Amniotic stem cell (primary cell): ENCODE measurements at places on chromosomes 2 and 18.

DNA sequence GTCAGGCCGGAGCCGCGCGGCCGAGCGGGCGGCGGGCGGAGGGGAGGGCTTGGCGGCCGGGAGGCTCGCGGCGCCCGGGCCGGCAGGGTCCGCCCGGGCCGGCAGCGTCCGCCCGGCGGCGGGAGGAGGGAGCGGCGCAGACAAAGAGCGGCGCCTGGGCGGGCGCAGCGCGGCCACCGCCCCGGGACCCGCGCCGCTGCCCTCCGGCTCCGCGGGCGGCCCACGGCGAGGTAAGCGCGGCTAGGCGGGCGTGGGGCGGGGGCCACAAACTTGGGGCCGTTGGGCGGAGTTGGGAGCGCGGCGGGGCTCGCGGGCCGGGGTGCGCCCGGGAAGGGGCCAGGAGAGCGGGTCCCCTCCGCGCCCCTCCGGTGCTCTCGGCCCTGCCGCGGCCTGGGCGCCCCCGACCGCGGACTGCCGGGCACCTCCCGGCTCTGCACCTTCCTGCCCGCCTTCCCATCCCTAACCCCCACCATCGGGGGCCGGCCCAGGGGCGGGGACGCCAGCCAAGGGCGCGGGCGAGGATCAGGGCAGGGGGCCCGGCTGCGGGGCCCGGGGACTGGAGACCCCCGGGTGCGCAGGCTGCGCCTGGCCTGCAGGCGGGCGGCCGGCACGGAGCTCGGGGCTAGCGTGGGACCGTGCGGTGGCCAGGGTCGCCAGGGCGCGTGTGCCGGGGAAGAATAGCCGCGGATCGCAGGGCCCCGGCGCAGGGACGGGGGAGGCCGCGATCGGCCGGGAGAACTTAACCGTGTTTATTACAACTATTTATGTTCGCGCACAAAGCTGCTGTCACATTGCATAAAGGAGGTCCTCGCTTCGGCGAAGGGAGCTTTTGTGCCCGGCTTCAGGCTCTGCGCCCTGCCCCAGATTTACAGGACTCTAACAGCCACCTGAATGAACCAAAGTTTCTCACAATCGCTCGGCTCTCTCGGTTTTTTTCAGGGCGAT is at the start of gene NCK2:
TSS of gene NCK2 (plus strand) at position 4 of the 945 bp plus-strand sequence. CDS start 110,152 bp downstream, outside the sequence.
- no peak for DNase-seq

- DNase-seq = no peak
These were observed 204.4 kb upstream of the RASGRP3 start for GRCh38 chr2:33272001-33272400.

DNA sequence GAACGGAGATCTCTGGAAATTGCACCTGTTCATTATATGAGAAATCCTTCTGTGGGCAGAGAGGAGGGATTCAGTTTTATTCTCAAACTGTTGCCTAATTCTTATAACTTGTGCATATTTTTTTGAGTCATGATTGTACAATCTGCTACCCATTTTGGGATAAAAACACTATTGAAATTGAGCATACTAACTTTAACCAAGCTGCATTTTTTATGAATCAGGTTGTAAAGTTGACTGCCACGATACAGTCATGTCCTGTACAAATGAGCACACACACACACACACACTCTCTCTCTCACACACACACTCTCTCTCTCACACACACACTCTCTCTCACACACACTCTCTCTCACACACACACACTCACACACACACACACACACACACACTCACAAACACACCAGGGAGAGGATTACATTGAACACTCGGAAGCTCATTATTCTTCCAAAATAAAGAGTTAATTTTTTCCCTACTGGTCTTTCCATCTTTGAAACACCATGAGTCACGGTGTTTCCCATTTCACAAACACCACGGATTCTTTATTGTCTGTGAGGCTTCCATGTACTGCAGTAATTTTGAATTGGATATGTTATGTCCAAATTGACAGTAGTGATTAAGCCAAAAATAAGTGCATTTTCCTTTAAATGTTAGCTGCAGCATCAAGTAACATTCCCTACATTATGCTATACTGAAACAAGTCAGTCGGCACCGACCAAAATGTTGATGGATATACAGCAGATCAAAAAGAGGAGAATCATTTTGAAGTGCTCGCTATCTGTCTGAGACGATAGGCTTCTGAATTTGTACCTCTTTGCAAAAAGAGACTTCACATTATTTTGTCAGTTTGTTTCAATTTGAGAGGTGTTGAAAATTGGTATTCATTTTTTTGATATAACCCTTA is 216.9 kb downstream of the ARHGAP15 start:
- DNase-seq = no peak

DNA sequence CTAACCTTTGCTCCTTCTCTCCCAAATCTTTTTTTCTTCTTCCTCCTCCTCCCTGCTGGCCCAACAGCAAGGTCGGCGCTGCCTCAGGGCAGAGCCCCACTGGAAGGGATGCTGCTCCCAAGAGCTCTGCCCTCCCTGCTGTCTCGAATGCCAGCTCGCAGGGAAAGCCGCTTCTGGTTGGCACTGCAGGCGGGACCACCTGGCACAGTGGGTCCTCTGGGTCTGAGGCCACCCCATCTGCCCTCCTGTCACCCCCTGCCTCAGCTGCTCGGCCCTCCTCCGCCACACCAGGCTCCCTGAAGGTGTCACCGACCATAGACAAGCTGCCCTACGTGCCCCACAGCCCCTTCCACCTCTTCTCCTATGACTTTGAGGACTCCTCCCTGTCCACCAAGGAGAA is 176.3 kb downstream of the TPGS2 start:
- DNase-seq = no peak

DNA sequence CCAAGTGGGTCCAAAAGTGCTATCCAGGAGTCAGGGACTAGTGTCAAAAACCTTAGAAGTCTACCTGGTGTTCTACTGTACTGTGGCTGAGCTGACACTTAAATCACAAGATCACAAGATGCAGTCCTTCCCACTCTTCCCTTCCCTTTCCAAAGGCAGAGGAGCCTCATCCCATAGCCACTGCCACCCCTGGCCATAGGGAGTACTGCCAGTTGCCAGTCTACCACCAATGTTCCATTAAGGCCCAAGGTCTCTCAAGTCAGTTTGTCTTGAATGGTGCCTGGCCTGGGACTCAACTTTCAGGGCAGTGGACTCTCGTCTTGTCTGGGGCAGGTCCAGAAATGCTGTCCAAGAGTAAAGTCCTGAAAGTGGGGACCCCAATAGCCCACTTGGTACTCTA is 585.6 kb downstream of the NUP35 start:
- DNase-seq = no peak

- DNase-seq = no peak
These were observed 110.6 kb downstream of the MYCN start for GRCh38 chr2:16050908-16051489.

GRCh38 chr2:64106481-64106880 is 37.7 kb downstream of the PELI1 start:
- DNase-seq = no peak

GRCh38 chr2:175015340-175015739 is 10.2 kb upstream of the CHN1 start:
- no peak for DNase-seq

DNA sequence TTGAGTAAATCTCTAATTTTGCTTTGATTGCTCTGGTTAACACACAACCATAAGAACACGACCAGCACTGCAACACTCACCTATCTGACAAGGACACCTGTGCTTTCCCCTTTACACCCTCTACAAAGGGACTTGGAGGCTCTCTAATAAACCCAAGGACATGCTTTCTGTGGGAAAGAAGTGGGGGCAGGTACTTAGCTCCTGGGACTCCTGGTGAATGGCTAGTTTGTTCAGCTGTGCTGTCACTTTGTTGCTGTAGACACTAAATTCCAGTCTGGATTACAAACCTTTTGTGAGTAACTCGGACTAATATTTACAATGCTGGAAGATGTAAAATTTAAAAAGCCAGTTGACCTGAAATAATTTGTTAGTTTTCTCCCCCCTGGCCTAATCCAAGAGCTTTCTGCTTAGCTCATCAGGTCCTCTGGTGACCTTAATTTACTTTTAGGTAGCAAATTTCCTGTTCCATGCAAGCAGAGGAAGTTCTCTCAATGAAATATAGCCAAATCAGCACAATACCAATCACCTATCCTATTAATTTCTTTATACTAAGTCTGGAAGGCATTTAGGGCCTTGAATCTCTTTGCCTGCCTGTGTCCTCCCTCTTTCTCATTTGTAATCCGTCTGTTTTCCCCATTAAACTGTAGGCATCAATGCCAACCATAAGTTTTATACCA is 67.5 kb downstream of the PLCL1 start:
- no peak for DNase-seq

- DNase-seq = no peak
These were observed 212.3 kb downstream of the GPD2 start for GRCh38 chr2:156648522-156648921.

- peak; percentile 40 for DNase-seq
These were observed 112.7 kb upstream of the REV1 start for GRCh38 chr2:99602476-99602875.

DNA sequence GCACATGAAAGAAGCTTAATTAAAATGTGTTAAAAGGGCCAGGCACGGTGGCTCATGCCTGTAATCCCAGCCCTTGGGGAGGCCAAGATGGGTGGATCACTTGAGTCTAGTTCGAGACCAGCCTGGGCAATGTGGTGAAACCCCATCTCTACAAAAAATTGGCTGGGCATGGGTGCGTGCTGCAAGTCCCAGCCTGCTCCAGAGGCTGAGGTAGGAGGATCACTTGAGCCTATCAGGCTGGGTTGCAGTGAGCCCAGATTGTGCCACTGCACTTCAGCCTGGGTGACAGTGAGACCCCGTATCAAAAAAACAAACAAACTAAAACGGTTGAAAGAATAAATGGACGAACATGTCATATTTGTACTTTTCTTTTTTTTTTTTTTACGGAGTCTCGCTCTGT is 26.0 kb downstream of the REL start:
- no peak for DNase-seq

DNA sequence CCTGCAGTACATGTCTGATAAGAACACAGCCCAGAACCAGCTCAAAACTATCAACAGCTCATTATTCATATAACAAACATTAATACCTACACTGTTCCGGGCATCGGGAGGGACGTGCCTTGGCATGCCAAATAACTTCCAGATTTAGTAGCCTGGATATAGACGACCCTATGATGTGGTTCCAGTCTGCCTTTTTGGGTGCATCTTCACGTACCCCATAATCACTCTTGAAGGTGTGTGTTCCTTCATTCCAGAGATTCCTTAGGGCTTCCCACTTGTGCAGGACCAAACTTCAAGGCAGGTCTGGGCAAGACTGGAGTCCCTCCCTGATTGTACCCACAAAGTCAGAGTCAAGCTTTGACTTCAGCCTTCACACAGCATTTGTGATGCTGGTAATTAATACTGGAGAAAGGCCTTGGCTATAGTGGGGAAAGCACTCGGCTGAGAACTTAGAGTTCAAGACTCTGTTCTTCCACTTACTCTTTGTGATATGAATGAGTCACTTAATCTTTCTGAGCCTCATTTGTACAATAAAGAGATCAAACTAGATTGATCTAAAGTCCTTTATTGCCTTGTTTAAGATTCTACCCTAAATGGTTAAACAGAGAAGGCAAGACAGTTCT is 27.7 kb upstream of the SPATS2L start:
- DNase-seq = no peak
